ENCODE measurements at places on chromosomes 12 and 14.
A peak's percentile ranks its signal among the peaks of the same experiment; 100 is the strongest.

GRCh38 chr12:115439008-115439601, 755.1 kb upstream of the TBX3 start:
- no peak for DNase-seq

DNA sequence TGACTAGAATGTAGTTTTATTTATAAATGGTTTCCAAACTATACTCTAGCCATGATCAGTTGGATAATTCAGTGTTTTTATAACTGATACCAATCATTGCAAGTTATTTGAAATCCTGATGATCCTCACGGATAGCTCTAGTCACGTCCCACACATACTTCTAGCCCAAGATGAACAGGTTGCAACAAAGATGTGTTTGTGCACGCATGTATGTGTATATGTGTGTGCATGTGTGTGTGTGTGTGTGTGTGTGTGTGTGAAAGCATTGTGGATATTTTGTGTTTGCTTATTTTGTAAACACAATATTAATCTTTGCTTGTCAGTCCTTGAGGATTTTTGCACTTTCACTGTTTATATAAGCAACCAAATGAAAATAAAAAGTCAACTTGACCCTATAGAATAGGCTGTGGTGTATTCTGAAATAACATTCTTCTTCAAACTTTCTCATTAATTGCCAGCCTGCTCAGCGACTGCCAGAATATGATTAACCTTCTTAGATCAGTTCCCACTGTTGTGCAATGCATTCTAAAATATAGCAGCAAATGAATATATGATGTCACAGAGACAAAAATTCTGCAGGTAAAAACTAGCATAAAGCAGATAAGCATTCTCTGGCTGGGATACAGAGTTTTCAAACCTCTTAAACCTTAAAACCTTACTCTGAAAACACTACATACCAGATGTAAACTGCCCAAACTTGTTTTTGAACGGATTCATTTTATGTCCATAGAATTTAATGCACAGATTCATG, 48.8 kb upstream of the HIF1A start:
- DNase-seq = no peak

GRCh38 chr14:106845286-106846087, 1319.1 kb downstream of the TMEM121 start:
- DNase-seq = peak; percentile 80

- DNase-seq = peak; percentile 32
Observed at GRCh38 chr12:45669093-45669492, 60.4 kb upstream of the ARID2 start.

DNA sequence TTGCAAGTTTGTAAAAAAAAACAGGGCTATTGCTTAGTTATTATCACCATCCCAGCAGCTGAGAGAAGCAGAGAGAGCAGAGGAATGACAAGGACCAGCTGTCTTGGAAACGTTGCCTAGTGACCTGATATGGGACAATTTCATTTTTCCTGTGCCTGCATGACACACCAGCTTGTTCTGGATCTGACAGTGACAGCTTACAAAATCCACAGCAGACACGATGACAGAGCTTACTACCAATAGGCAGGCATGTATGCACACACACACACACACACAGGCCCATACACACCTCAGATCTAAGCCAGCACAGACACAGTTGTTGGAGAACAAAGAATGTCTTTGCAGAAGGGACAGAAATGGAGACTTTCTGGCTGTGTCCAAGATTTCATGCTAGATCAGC, 25.4 kb downstream of the HSPB8 start:
- DNase-seq = no peak

DNA sequence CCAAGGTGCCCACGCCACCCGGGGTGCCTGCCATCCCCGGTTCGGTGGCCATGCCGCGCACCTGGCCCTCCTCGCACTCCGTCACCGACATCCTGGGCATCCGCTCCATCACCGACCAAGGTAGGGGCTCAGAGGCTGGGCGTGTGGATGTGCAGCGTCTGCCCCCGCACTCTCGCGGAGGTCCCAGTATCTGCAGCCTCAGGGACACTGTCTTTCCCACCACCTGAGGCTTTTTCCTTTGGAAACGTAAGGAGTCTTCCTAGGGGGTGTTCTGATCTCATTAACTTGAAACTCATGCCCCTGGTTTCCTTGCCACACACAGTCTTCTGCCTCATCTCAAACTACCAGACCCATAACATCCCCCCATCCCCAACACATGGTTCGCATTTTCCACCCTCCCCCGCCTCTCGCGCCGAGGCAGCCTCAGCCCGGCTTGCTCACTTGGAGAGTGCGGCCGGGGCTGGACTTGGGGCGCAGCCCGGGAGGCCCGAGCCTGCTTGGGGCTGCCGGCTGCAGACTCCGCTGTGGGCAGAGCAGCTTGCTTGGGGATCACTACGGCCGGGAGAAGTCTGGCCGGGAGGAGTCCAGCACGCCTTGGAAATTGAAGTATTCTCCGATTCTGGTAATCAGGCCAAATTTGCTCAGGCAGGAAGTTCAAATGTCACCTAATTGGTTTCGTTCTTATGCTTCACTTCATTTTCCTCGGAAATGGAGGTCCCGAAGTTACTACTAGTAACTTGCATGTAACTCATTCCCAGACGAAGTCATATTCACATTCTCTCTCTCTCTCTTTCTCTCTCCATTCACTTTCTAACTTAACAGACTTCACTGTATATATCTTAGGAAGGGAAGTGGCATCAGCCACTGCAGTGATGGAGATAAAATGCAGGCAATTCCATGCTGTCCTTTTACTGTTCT, 2.0 kb downstream of the PAX9 start:
- DNase-seq = no peak

DNA sequence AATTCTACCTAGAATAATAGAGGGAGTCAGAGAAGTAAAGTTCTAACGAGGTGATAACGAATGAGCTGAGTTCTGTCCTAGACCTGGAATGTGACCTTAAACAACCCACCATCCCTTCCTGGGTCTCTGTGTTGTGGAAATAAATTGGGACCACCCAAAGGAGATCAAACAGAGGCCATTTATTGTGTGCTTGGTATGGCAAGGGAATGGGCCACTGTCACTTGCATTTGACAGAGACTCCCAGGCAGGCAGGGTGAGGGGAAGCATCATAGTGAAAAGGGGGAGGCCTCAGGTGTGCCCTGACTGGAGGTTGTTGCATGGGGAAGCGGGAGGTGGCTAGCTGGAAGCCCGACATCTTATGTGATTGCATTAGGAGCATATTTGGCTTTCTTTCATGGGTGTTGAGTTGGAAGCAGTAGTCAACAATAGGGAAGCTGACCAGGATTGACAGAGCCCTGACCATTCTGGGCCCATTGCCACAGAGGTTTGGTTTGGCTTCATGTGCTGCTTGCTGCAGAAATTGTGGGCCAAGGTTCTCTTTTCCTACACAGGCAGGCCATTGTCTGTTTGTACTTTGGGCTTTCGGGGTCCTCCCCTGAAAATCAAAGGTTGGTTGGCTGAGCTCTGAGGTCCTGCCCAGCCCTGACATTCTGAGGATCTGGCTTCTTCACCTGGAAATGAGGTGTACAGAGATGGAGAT, 17.6 kb upstream of the FAM181A start:
- no peak for DNase-seq

DNA sequence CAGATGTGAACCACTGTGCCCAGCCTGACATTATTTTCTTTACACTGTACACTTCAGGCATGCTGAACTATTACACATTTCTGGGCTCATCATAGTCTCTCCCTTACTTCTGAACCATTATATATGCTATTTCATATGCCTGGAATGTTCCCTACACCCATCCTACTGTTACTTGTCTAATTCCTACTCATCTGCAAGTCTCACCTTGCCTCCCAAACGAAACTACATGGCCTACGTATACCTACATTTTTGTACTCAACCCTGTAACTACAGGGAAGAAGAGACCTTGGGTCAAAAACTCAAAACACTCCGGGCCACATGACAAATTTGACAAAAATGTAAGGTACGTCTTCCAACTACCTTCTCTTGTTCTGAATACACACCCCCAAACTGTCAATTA, 9.5 kb upstream of the EEA1 start:
- no peak for DNase-seq

DNA sequence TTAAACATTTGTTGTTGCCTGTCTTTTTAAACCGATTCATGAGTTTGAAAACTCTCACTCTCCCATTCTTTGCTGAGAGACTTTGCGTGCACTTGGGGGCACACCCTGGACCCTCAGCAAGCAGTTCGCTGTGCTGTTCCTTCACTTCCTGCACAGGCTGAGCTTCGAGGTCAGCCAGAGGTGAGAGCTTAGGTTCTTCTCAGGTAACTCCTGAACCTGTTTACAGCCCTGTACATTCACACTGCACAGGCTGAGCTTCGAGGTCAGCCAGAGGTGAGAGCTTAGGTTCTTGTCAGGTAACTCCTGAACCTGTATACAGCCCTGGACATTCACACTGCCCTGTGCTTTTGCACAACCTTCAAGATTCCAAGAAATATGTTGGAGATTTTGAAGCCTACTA, 9.8 kb upstream of the CLECL1 start:
- no peak for DNase-seq

DNA sequence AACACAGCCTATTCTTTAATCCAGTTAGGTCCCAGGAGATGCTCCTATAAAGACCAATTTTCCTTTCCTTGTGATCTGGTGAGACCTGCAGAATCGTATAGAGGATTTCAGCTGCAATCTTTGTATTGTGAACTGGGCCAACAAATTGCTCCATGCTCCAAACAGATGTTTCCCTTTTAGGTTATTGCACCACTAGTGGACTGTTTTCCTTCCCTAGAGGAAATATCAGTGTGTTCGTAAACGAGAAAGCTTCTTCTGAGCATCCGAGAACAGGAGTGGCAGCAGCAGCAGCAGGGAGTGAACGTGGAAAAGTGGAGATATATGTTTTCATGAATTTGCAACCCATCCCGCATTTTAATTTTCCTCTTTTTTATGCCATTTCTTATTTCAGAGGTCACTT, 344.1 kb upstream of the PDE3A start:
- DNase-seq = no peak

DNA sequence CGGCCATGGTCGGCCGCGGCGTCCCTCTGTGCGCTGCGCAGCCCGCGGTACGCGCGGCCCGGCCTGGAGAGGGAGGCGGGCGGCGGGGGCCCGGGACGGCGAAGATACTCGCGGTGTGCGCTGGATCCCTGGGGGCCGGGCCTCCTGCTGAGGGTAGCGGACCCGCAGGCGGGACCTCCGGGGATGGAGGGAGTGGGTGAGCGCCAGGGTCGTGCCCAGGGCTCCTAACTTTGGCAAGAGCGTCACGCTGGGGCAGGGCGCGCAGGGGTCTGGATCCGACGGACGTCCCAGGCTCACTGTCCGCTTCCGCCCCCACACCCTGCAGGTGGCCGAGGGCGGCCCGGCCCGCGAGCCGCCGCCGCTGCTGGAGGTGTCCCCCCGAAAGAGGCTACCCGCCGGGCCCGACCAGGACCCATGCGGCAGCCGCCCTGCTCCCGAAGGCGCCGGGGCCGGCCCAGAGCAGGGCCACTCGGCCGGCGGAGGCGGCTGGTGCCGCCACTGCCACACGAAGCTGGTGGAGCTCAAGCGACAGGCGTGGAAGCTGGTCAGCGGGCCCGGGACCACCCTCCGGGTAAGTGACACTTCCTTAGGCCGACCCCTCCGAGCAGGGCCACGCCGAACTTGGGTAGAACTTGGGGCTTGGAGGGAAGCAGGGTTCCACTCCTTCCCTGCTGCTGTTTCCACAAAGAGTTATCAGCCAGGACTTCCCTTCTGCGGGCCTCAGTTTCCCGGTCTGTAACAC, 502 bp downstream of the KIF26A start:
- DNase-seq = no peak

- no peak for DNase-seq
Observed at GRCh38 chr14:33740531-33740930, 210.3 kb downstream of the EGLN3 start.

- no peak for DNase-seq
Observed at GRCh38 chr14:38038986-38039385, 168.7 kb upstream of the SSTR1 start.
